Effector CD4-positive, alpha-beta T cell (primary cell): ENCODE measurements at places on chromosomes 16 and 17.

DNA sequence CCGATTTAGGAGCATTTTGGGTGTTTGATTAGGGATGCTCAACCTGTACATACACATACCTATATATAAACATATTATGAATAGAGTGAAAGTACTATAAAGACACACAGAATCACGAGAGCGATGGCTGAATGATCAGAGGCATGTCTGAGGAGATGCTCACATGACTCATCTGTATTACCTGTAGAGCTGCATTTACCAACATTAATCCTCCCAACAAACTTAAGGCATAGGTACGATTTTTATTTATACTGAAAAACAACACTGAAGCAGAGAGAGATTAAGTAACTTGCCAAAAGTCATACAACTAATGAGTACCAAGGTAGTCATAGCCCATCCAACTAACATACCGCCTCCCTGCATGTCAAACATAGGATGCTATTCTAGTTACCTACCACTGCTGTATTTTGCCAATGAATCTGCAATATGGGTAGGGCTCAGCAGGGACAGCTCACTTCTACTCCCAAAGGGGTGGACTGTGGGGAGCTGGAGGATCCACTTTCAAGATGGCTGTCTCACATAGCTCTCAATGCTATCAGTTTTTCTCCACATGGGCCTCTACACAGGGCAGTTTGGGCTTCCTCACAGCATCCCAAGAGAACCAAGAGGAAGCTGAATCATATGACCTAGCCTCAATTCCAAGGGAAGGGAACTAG is 7.3 kb downstream of the CYB5D1 start:
- DNase-seq, result no peak

DNA sequence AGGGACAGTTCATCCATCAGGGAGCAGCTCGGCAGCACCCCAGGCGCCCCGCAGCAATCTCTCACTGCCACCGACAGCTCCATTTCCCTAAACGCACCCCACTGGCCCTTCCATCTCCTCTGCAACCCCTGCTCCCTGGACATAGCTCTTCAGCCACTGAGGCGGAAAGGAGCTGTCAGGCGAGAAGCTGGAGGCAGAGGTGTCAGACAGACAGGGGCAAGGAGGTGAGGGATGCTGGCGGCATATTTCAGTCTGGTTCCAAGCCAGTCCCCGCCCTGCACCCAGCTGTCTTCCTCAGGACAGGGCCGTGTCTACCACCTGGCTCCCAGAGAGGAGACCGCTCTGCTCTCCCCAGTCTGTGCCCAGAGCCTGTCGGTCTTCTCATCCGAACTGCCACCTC is 9.7 kb downstream of the ACLY start:
- DNase-seq, result no peak

DNA sequence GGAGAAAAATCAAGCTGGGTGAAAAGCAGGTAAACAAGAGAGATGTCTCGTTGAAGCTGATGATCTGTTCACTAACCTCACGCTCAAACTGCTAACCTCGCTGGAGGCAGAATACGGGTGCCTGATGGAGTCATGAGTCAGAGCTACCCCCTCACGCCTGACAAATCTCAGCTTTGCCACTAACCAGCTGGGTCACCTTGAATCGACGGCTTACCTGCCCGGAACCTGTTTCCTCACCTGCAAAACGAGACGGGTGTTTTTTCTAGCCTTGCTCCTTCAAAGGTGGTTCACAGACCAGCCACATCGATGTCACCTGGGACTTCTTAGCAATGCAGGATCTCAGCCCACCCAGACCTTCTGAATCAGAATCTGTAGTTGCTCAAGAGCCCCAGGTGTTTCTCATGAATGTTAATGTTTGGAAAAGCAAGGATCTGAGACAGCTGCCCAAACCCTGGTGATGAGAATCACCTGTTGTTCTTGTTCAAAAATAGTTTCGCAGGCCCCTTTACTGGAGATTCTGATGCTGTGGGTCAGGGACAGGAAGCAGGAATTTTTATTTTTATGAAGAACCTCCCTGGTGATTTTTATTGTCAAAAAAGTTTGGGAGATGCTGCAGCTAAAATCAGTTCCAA is 56.9 kb downstream of the MARCHF10 start:
- no peak for DNase-seq

- DNase-seq, result no peak
Observed at GRCh38 chr17:77892031-77892430, 66.5 kb upstream of the TNRC6C start.

GRCh38 chr16:80804526-80805383 is at the start of gene CDYL2:
Gene CDYL2 (minus strand): TSS chr16:80804598. CDS start chr16:80804173, 425 bp downstream.
- DNase-seq, result peak; percentile 12

DNA sequence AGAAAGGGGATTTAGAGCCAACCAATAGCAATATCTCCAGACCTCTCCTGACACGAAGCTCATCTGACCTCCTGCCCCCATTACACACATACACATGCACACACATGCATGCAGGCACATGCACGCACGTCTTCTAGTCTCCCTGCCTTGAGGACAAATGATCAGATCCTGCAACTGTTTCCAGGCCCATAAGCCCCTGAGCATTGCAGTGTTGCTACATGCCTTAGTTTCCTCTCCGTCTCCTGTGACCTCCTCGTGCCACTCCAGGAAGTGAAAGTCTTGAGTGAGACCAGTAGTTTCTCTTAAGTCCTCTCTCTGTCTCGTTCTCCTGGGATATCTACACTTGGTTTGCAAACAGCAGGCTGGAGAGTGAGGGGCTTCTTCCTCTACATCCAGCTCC is 8.2 kb downstream of the CIITA start:
- DNase-seq, result no peak

GRCh38 chr17:18968345-18968744 is 16.4 kb downstream of the SLC5A10 start:
- no peak for DNase-seq

- no peak for DNase-seq
Observed at GRCh38 chr17:81924557-81925532, 2.7 kb downstream of the MAFG start.

DNA sequence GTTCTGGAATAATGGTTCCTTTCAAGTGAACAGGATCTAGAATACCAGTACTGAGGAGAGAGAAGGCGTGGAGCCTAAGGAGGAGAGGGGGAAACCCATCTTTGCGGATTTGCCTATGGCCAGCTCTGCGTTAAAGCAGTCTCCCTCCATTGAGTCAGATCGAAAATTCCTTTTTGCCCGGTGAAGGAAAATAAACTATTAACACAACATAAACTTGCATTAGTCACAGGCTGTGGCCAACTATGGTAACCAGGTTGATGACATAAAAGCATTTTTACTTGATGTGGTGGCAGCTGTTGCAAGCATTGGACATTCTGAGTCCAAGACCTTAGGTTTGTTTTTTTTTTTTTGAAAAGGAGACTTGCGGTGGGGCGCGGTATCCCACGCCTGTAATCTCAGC is 8.9 kb downstream of the LDAF1 start:
- no peak for DNase-seq

DNA sequence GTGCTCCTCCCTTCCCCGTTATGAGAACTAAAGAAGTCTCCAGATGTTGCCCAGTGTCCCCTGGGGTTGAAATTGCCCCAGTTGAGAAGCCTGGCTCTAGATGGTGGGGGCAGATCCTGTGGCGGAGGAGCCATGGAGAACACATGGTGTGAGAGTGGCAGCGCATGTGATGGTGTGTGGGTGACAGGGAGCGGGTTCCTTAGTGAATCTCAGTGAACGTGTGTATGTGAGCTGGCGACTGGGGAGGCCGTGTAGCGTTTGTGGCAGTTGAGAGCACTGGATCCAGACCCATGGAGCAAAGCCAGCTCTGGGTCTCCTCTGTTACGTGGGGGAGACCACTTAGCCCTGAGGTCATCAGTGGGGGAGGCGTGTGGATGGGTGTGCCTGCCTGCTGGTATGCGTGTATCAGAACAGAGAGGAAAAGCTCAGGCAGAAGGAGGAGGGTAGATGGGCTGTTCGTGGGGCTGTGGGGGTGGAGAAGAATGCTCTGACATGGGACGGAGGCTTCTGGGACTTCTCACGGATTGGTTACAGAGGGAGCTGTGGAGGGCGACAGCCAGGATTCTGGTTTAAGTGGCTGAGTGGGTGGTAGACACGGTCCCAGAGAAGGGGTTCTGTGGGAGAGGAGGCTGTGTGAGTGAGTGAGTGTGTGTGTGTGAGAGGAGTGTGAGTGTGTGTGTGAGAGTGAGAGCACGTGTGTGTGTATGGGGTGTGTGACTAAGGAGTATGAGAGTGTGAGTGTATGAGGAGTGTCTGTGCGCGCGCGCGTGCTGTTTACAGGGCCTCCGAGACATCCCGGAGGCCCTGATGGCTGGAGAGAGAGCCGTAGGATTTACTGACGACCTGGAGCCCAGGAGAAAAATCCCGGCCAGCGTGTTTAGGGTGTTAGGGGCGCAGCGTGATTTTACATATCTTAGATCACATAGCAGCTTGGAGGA is 193.8 kb downstream of the SNX29 start:
- DNase-seq, result no peak

GRCh38 chr16:50479771-50480170 is 68.4 kb upstream of the NKD1 start:
- DNase-seq, result no peak

DNA sequence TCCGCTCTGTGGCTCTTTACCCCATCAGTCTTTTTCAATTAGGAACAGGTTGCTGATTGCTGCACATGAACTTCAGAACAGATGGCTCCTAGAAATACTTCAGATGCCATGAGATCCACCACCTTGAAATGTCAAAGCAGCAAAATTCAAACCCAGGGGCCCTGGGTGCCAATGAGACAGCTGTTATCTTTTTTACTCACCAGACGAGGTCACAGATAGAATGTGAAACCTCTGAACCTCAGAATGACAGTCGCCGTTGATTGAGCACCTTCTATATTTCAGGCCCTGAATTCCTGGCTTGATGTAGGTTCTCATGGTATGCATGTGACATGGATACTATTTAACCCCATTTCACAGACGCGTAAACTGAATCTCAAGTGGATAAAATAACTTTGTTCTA is 63.0 kb downstream of the MAF start:
- DNase-seq, result no peak

- no peak for DNase-seq
Observed at GRCh38 chr17:48240562-48241130, 133.1 kb downstream of the SNX11 start.

DNA sequence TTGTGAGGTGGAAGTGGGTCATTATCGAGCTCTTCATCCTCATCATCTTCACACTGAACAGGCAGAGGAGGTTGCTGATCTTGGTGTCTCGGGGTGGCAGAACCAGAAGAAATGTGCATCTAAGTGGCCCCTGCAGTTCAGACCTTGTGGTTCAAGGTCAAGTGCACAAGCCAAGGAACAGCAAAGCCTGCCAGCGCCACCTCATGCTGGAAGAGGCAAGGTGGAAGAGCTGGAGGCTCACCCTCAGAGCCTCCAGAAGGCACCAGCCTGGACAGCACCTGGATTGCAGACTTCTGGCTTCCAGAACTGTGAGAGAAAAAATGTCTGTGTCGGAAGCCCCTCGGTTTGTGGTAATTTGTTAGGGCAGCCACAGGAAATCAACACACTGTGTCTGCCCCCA is 32.7 kb downstream of the IFT140 start:
- DNase-seq, result no peak

DNA sequence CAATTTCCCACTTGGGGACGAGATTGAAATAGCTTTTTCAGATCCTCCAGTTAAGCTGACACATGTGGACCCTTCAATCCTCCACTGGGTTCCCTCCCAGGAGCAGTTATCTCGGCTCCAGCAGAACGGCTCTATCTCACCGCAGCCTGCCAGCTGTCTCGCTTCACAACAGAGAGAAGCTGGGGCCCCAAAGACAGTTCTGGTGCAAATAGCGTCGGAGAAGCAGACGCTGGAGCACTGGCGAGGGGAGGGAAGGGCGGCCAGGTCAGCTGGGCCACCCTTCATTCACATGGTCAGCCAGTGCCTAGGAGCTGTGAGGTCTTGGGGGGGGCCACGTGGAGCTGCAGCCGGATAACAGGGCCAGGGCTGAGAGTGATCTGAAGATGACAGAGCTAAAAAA is 141.3 kb upstream of the SDK2 start:
- DNase-seq, result no peak

GRCh38 chr16:50121721-50122445 is 31.2 kb upstream of the TENT4B start:
- DNase-seq, result no peak

GRCh38 chr16:54694651-54695050 is 236.0 kb upstream of the IRX5 start:
- no peak for DNase-seq

GRCh38 chr17:75460295-75460694 is 3.9 kb downstream of the TMEM94 start:
- DNase-seq, result no peak

GRCh38 chr17:30212750-30213149 is 22.7 kb downstream of the SLC6A4 start:
- no peak for DNase-seq

DNA sequence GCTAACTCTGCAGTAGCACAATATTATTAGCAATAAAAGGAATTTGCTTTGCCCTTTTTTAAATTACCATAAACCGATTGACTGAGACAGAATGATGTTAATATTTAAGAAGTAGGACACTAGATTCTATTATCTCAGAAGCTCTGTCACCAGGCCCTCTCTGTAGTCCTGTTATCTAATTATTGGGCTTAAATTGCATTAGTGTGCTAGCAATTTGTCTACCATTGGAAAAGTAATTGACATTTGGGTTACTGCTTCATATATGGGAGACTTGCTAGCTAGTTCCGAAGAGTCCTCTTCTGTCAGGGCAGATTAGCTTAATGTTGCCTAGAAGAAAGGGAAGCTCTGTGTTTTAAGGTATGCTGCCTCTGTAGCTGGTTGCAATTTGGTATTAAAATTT is 1107.3 kb upstream of the EEF2KMT start:
- no peak for DNase-seq

- no peak for DNase-seq
Observed at GRCh38 chr16:73054125-73054484, 6.2 kb upstream of the ZFHX3 start.

GRCh38 chr16:14409563-14409962 is 220.5 kb downstream of the PARN start:
- DNase-seq, result no peak
